ENCODE measurements at places on chromosomes 5 and 9. TPM values are rescaled to one million over a fixed set of nuclear protein-coding genes. Genes with fewer than 3 reads are reported as not detected.

DNA sequence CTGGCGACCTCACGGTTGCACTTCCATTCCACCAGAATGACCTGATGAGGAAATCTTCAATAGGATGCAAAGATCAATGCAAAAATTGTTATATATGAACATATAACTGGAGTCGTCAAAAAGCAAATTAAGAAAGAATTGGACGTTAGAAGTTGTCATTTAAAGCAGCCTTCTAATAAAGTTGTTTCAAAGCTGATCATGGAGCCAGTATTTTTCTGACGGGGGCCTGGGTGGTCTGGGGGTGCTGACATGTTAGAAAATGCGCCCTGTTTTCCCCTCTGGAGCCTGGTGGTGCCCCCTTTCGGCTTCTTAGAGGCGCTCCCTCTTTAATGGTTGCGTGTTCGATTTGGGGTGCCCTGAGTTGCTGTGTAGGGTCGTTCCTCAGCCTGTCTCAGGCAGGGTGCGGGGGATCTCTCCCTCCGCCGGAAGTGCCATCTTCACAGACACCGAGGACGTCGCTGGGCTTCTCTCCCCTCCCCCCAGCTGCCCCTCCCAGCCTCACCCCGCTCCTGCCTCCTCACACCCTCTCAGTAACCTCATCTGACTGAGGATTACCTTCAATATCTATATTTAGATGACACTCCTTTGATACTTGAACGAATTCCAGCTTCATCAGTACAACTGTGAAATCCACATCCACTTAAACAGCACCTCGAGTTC is 18.3 kb downstream of the PTGES2 start:
- DNase-seq: no peak

- DNase-seq: no peak
Measured at GRCh38 chr9:113444736-113445135, 18.8 kb upstream of the RGS3 start.

DNA sequence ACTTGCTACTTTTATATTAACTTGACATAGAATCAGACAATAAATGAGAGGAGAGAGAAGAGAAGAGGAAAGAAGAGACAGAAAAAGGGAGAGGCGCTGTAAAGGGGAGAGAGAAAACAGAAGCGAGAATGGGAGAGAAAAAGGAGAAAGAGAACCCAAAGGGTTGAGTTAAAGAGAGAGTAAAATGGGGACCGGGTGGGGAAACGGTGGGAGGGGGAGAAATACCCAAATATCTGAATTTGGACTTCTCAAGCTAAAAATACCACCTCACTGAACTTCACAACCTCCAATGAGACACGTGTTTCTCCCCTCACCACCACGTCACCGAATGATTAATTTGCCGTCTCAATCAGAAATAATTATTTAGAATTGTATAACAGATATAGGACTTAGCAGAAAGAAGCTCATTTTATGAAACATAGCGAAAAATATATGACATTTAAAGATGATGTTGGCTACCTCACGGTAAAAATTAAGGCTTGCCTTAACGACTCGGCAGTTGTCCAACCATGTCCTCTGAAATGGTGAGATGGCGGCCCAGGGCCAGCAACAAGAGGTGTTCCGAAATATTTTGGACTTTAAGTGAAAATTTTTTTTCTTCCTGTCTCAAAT is 204.1 kb downstream of the MEF2C start:
- no peak for DNase-seq

- peak; percentile 81 for DNase-seq
Measured at GRCh38 chr9:4324513-4324912, 24.6 kb upstream of the GLIS3 start.

DNA sequence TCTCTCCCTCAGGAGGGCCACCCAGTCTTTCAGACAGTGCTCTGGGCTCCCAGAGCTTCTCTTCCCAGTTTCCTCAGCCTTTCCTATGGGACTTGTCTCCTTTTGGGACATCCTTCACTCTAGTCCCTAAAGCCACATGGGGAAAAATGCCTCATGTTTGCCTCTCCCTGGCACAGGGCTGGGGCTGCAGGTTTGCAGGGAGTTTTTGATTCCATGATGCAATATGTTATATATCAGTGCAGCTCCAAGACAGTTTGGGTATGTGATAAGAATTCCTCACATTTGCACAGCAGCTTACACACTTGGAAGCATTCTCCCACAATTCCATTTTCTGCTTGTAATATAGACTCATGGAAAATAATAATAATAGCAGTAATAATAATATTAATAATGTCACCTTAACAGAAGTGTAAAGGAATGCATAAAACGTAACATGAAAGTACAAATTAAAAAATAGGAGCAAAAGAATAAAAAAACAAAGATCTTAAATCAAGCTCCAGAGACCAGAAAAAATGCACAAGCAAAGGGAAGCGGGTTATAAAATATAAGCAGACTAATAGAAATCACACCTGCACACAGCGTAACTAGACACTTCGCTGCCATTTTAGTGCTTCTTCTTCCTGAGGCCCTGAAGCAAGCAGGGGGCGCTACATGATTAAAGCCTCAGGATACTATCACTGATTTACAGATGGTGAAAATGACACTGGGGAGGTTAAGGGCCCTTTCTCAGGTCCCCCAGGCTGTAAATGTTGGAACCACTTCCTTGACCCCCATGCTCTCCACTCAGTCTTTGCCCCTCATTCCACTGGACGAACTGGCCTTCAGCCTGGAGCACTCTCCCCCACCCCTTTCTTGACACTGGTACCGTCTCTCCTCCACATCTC is 70.0 kb upstream of the IL17B start:
- DNase-seq: no peak

GRCh38 chr5:74322191-74322590 is 318.3 kb downstream of the ENC1 start:
- DNase-seq: no peak

DNA sequence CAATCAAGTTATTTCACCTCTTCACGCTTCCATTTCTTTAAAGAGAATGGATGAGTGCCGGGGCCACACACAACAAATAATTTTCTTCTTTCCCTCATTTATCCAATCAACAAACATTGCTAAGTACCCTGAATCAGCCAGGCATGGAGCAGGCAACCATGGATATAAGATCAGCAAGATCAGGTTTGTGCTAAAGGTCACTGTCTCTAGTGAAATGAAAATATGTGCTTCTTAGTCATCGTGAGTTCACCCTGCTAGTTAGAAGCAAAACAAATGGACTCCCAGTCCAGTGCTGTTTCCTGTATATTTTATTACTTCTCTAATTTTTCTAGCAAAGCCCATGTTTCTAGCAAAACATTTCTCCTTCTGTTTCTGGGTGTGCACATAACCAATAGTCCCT is 629.2 kb downstream of the BNC2 start:
- no peak for DNase-seq

- DNase-seq: no peak
Measured at GRCh38 chr9:77176106-77176505, 1.2 kb upstream of the VPS13A start.

- no peak for DNase-seq
Measured at GRCh38 chr5:116157902-116158301, 73.1 kb downstream of the COMMD10 start.

DNA sequence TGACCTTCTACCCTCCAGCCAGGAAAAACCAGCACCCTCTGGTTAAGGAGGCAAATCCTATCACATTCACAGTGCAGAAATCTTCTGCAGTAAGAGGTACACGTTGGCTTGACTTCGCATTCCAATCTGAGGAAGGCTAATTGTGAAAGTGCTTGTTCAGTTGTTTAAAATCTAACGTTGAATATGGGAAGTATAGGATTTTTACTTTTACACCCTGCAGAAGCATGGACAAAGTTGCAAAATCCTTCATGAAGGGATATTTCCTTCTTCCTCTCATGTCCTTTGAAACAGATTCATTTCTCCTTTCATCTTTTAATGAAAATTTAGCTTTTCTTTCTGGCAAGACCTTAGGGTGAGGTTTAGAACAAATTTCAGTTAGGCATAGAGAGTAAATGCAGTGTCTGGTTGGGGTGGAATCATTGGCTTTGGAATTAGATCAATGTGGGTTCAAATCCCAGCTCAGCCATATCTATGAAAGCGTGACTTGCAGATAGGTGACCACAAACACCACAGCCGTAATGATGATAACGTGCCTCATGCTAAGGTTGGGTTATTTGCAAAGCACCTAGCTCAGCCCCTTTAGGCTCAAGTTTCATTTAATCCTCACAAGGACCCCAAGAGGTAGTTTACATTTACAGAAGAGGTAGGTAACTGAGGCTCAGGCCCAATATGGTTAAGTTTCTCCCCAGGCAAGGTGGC is 42.2 kb upstream of the C5orf58 start:
- no peak for DNase-seq

DNA sequence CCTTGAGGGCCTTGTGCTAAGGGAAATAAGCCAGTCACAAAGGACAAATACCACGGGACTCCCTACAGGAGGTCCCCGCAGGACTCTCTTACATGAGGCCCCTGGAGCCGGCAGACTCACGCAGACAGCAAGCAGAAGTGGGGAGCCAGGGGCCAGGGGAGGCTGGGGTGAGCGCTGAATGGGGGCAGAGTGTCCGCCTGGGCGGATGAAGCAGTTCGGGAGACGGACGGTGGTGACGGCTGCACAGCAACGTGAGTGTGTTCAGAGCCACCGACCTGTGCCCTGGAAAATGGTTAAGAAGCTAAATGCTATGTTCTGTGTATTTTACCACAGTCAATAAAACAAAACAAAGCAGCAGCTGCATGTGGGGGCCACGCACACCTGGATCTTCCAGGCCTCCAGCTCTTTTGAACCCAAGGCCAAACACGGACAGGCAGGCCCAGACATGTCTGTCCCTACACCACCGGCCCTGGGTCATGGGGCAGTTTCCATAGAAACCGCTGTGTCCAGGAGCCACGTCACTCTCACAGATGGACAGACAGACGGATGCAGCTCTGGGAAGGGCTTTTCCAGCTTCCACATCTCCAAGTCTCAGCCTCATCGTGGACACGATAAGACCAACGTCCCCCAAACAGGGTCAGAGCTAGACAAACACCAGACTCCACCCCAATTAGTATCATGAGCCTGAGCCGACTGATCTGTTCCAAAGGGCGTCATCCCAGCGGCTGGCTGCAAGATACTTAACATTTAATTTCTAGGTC is 103.9 kb downstream of the VAV2 start:
- DNase-seq: no peak

DNA sequence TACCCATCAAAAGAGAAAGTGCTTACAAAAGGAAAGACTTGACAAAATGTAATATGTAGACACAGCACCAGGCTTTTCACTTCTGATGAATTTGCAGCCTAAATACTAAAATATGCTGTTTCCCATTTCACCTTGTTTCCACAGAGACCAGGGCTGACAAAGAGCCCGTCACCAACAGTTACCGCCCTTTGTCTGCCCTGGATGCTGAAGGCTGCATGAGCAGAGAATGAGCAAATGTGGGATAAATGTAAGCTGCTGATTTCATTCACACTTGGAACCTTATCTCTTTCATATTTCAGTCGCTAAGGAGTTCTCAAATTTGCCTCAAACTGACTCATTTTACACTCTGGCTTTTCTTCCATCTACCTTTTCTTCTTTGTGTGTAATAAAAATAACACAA is 213.9 kb downstream of the TMEM167A start:
- no peak for DNase-seq

GRCh38 chr9:97373331-97373730 is 38.6 kb upstream of the TDRD7 start:
- DNase-seq: no peak

GRCh38 chr5:34042321-34042720 is 692 bp downstream of the C1QTNF3 start:
- DNase-seq: peak; percentile 2

DNA sequence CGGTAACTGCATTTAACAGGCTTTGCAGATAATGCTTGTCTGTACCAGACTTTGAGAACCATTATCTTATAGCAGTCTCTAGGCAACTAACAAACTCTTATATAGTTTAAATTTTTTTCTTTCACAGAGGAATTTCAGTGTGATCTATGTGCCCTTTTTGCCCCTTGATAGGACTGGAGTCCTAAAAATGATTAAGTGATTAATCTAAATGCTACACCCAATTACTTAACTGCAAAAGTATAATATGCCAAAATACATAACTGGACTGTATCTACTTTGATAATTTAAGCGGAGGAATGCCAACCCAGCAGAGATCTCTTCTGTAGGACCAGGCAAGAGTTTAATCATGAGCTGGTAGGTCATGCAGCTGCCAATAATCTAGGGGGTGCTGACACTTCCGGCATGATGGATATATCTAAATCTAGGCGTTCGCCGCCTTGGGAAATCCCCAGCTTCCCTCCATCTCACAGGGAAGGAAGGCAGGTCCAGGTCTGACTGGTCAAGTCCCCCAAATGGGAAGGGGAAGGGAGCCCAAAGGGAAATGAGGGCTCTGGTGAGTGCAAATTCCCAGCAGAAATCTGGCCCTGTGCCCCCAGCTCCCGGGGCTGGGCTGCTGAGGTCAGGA is 205.6 kb downstream of the GAPVD1 start:
- no peak for DNase-seq

GRCh38 chr9:119453490-119453911 is 84.3 kb upstream of the BRINP1 start:
- no peak for DNase-seq

Gene TSSK1B
- not detected for total RNA-seq

Gene LTC4S
- total RNA-seq: 0.66 TPM

Gene PRR16
- not detected for total RNA-seq

Gene SNCAIP
- total RNA-seq: 18.9 TPM

Gene WNT8A
- not detected for total RNA-seq

Gene LECT2
- total RNA-seq: not detected
